Activated CD8-positive, alpha-beta T cell treated with anti-CD3 and anti-CD28 coated beads for 36 hours (primary cell): ENCODE measurements at places on chromosomes 7 and 10. TPM values are rescaled to one million over a fixed set of nuclear protein-coding genes. Genes with fewer than 3 reads are reported as not detected.

GRCh38 chr7:81155654-81156373, 237.0 kb upstream of the SEMA3C start:
- H3K4me1 ChIP-seq: no peaks in the 10 kb centered on the region
- no peaks in the 10 kb centered on the region for H3K36me3 ChIP-seq
- no peaks in the 10 kb centered on the region for H3K27me3 ChIP-seq
- no peak for DNase-seq
- no peak overlapping the region for H3K4me3 ChIP-seq
- H3K27ac ChIP-seq: no peak overlapping the region

Gene CYP2E1
- total RNA-seq: 0.43 TPM

Gene CYP3A7
- total RNA-seq: not detected

Gene AGR2
- not detected for total RNA-seq
